ACHN (cell line): ENCODE measurements at places on chromosomes 6 and 20.

- no peak for DNase-seq
Measured at GRCh38 chr6:26126394-26127235, 39.4 kb downstream of the HFE start.

GRCh38 chr6:169839898-169840631 is 88.6 kb downstream of the ERMARD start:
- DNase-seq = no peak

GRCh38 chr6:104630955-104631354 is 228.8 kb downstream of the HACE1 start:
- DNase-seq = no peak

- DNase-seq = peak; percentile 3
Measured at GRCh38 chr6:38997128-38997761, 51.3 kb upstream of the GLP1R start.

GRCh38 chr6:157305670-157306653 is 17.4 kb downstream of the TMEM242 start:
- no peak for DNase-seq

- no peak for DNase-seq
Measured at GRCh38 chr6:148448369-148449012, 105.9 kb downstream of the SASH1 start.

- no peak for DNase-seq
Measured at GRCh38 chr6:149924206-149924932, 1.4 kb upstream of the RAET1G start.

- DNase-seq = no peak
Measured at GRCh38 chr6:31122791-31123706, 2.8 kb upstream of the CDSN start.

DNA sequence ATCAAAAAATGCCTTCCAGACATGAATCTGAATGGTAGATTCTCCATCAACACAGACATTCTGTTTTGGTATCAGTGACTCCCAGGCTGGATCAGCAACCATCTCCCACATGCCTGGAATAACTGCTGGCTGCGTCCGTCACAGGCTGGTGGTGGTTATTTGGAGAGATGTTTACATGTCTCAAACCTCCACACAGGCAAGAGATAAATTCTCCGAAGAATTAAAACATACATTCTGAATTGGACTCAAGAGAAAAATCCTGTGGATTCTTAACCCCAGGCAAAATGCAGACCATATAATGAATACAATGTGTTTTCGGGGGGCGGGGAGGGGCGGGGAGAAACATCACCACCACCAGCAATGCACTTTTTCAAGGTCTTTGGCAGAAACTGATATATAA is 108.2 kb downstream of the THBS2 start:
- no peak for DNase-seq

DNA sequence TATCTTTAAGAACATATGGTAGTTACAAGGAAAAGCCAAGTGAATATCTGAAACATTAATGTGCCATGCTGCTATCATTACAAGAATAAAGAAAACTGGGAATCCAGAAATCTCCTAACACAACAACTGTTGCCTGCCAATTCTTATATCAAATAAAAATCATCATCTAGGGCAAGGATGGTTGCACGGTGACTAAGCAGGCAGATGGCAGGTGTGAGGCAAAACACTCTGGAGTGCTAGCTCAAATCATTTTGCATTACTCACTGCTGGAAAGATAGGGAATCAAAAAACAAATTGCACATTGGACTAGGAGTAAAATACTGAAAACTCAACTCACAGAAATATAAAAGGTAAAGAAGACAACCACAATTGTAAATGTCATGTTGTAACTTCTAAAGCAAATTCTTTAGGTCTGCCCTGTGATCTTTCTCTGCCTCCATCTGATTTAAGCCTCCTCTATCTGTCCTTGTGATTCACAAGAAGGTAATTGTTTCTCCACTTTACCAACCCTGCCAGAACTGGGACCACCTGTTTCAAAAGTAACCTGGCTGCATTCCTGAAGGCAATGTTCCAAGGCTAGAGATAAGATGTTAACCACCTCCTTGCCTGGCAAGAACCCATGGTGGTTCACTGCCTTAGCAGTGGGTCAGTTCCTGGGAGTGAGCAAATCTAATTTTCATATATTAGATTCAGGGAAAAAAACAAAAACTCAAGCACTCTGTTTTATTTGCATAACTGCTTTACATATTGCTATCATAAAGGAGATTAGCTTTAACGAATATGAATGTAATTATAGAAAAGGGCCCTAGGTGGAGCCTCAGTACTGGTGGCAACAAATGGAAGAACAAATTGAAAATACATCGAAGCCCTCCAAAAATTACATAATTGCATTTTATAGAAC is 33.1 kb upstream of the LCA5 start:
- peak; percentile 72 for DNase-seq

GRCh38 chr6:155968921-155969320 is 513.3 kb upstream of the NOX3 start:
- no peak for DNase-seq

DNA sequence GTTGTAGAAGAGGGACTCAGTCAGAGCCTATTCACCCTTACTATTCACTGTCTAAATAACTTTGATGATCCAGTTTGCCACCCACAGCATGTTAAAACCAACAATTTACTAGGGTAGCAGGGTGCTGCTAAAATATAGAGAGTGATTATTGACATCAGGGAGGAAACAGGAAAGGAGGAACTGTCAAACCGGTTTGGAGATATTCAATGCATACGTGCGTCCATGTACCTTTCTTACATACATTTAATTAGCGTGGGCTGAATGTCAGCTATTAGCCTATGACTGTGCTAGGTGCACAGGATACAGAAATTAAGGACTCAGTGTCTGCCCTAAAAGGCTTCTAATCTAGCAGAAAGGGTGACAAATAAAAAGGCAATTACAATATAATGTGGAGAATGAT is 57.2 kb downstream of the IL20RA start:
- no peak for DNase-seq

- DNase-seq = no peak
Measured at GRCh38 chr20:58485393-58485792, 29.8 kb downstream of the APCDD1L start.

GRCh38 chr6:129398764-129399163 is 311.2 kb downstream of the ARHGAP18 start:
- DNase-seq = no peak

- DNase-seq = peak; percentile 76
Measured at GRCh38 chr20:35561268-35561667, 19.4 kb downstream of the ERGIC3 start.

DNA sequence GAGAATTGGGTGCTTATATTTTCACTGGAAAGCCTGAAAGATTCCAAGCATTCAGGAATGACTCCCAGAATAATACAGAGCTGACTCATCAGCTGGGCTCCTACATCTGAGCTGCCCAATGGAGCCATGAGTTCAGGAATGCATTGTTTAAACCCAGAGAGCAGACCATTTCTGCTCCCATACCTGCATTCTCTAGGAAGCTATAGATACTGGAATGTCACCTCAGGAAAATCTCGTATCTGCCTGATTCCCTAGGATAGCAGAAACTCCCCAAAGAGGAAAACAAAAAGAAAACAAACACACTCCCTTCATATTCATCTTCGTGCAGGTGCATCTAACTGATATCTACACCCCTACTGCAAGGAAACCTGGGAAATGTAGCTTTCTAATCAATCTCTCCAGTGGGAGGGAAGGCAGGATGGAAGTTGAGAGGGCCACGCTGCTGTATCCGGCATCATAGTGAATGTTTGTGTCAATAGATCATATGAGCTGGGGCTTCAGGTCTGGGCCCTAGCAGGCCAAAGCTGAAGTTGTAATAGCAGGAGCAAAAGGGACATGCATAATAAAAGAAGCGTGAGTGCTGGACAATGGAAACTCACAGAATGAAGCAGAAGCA is 8.2 kb upstream of the SLC2A12 start:
- peak; percentile 71 for DNase-seq

DNA sequence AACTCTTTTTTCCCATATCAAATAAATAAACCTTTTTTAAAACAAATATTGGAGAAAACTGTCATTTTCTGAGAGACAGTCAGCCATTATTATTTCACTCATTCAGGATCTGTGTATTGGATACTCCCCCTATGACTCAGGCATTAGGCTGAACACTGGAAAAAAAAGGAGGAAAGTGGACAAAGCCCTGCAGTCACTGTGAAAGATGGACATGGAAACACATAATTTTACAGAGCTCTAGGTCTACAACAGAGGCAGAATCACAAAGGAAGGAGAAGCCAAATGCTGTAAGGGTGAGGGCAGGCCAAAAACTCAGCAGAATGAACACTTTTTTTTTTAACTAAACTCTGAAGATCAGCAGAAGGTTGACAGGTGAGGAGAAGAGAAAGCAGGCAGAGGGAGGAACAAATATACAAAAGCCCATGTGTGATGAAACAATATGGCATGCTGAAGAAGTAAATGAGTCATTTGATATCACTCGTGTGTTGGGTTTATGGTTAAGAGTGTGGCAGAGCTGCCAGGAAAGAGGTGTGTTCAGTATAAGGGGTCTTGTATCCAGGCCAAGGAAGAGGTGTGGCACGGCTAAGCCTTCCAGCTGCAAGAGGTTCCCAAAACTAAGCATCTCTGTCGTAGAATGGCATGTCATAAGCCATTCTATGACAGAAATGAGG is 39.1 kb downstream of the EPB41L2 start:
- peak; percentile 82 for DNase-seq

DNA sequence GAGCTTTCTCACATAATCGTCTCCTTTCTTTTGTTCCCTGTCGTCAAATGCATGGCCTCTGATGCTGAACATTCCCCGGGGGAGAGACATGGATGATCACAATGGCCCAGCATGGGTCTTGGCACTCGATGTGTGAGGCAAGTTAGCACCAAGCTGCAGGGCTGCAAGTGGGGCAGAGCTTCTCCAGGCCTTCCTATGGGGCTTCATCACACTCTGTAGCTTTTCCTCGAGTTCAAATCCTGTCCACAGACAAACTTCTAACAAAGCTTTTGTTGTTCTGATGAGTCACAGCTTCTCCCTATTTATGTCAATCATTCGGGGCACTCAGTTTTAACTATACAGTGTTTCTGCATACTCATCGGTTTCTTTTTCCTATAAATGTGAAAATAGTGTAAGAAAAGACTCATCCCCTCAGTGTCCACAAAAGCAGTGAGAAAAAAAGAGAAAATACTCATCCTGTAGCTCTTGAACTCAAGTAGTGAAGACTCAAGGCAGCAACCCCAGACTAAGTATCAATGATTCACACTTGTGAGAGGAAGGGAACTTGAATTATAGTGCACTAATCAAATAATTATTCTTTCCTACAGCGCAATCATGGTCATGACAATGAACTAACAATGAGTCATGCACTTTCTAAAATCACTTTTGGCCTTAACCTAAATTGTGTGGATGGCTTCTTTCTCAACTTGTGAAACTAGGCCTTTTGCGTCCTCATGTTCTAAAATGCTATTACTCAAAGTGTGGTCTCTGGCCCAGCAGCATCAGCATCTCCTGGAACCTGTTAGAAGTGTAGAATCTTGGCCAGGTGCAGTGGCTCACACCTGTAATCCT is 68.4 kb upstream of the NOX3 start:
- DNase-seq = no peak

DNA sequence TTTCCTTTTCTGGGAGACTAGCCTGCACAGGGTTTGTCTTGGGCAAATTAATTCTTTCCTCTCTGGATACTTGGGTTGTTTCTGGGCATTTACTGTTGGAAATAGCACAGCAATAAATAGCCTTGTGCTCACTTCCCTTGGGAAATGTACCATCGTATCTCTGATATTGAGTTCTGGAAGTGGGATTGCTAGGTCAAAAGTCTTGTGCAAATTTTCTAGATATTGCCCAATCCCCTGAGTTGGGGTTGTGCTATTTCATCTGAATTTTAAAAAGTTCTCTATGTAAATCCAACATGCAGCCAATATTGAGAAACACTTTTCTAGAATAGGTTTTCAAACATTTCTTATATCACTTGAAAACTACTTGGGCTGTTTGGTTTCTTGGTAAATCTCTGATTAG is 64.0 kb upstream of the ELOVL5 start:
- DNase-seq = no peak

GRCh38 chr6:11975353-11975977 is 36.6 kb upstream of the HIVEP1 start:
- DNase-seq = no peak

DNA sequence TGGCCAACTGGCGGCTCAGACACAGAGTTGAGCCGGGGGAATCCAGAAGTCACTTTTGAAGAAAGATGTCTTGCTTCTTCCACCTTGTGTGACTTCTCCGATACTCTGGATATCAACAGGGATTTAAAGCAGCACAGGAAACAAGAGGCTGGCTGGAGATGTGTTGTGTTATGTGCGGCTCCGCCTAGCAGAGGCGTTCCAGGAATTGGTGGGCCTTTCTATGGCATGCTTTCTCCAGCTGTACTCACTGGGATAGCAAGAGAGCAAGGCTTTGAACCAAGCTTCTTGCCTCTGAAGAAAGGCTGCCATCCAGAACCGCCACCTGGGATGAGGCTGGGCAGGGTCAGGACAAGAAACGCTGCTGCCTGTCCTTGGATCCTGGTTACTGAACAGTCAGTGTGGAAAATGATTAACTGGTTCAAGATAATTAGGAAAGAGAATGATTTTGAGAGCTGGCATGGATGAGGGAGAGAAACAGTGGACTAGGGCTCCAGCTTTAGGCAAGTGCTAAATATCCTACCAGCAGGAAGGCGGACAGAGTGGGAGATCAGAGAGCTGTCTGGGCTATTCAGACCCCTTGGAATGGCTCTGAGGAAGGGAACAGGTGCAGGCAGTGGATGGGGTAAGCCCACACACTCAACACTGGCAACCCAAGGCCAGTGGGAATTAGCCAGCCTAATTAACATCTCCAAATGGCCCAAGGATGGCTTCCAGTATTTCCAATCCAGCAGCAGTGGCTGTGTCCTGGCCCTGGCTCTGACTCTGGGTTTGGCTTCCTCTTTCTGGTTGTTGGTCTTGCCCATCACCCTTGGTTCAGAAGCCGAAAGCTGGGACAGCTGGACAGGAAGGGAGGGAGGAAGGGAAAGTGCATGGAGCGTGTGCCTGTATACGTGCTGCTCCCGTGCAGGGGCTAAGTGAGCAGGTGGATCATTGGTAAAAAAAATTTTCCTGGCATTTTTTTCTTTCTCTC is 31.9 kb downstream of the INSM1 start:
- DNase-seq = no peak

- no peak for DNase-seq
Measured at GRCh38 chr6:3311826-3312225, 53.1 kb downstream of the PSMG4 start.

- DNase-seq = no peak
Measured at GRCh38 chr20:48799328-48800105, 28.3 kb downstream of the PREX1 start.

- DNase-seq = no peak
Measured at GRCh38 chr6:21992178-21992967, 304.5 kb downstream of the PRL start.
